AG09319 (cell line): ENCODE measurements at places on chromosomes 16 and 17.

GRCh38 chr16:46687486-46687885 lies 1.5 kb downstream of the VPS35 start:
- no peak for DNase-seq

DNA sequence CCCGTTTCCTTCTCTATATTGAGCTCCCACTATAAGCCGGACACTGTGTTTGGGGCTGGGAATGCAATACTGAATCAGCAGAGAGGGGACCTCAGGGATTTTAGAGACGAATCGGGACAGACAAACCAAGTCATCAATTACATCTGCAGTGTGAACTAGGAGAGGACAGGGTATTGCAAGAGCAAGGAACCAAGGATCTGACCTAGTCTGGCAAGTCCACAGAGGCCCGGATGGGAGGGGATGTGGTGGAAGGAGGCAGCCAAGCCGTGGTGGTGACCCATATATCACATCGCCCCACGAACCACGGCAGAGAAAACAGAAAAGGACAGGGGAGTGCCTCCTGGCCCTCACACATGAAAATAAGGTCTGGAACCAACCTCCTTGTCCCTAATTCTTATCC lies 28.1 kb upstream of the NXPH3 start:
- DNase-seq = no peak

DNA sequence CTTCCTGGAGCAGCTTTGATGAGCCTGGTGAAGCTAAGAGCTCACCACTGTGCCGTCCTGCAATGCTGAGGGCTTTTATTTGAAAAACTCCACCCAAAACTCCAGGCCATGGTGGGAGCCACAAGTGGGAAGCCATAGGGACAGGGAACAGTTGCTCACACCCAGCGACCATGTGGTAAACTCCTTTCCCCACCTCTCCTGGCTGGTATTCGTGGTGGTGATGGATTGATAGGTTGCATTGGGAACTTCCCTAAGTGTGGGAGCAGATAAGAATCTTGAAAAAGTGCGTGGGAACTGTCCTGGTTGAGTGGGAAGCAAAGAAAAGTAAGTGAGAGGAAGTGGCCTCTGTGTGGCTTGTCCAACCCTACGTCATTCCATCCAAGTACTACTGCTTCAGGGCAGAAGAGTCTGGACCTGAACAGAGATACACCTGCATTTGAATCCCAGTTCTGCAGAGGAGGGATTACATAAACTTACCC lies at the start of gene CCL1:
Gene CCL1 (minus strand): TSS at position 51 of the 479 bp plus-strand sequence. CDS start 72 bp downstream, outside the sequence.
- no peak for DNase-seq

GRCh38 chr17:38900978-38901656 lies 24.3 kb upstream of the LASP1NB start:
- peak; percentile 73 for DNase-seq

DNA sequence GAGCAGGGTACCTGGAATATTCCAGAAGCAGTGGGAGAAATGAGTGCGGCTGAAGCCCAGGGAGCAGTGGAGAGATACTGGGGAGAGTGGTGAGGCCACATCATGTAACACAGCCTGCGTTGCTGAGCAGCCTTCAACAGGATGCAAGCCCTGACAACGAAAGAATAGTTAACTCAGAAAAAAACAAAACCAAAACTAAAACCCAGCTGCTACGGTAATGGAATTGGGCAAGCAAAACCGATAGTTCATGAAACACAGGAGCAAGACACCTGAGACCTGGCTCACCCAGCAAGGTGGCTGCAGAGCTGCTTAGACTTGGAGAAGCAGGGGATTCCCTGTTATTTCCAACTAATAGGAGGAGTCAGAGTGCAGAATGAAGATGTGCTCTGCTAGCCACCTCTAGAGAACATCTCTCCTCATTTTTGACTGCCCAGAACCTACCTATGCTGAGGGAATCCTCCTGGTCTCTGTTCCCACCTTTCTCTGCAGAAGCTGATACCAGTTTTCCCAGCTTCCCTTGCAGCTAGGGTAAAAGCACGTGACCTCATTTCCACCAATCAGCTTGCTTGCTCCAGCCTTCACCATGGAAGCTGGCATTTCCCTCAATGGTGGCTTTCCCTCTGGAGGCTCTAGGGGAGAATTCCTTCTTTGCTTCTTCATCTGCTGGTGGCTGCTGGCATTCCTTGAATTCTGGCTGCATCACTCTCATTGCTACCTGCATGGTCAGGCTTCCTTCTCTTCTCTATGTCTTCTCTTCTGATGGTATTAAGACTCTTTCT lies 59.4 kb upstream of the XYLT1 start:
- DNase-seq = no peak

DNA sequence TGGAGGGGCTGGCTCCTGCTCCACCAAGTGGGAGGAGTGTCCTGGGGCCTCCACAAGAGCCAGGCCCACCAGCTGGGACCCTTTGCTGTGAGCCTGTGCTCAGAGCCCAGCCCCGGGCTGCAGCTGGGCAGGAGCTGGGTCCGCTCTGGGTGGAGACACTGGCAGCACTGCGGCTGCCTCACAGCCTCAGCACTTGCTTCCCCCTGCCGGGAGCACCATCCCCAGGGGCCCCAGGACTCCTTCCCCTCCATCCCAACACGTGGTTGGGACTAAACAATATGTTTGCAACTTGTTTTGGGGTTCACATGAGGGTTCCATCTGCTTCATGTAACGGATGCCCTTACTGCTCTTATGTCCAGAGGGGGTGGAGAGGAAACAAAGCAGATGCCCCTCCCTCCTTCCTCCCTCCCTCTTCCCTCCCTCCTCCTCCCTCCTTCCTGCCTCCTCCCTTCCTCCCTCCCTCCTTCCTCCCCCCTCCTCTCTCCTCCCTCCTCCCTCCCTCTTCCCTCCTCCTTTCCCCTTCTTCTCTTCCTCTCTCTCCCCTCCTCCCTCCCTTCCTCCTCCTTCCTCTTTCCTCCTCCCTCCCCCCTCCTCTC lies 16.3 kb upstream of the CBFA2T3 start:
- no peak for DNase-seq

- DNase-seq = no peak
Observed at GRCh38 chr16:27234603-27235002, 31.3 kb downstream of the KDM8 start.

GRCh38 chr17:7107795-7108559 lies 6.6 kb downstream of the ASGR2 start:
- DNase-seq = no peak

DNA sequence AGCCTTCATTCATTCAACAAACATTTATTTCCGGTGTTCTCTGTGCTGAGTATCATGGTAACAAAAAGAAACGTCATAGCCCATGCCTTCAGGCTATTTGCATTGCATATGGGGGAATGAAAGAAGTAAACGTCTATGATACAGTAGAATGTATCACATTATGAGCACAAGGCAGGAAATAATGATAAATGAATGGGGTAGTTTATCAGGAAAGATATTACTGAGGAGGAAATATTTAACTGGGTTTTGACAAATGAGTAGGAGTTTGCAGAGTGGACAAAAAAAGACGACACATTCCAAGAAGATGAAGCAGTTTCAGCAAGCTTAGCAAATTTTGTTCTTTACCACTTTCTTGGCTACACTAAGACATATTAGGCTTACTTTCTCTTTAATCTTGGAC lies 1.3 kb upstream of the KRTAP4-7 start:
- no peak for DNase-seq

GRCh38 chr16:88719267-88719932 lies 13.1 kb downstream of the CTU2 start:
- no peak for DNase-seq

- DNase-seq = no peak
Observed at GRCh38 chr16:21326459-21326858, 48.4 kb upstream of the CRYM start.

- peak; percentile 10 for DNase-seq
Observed at GRCh38 chr17:1055751-1056645, 59.1 kb downstream of the TIMM22 start.

GRCh38 chr17:42673266-42673884 lies 3.4 kb downstream of the PLEKHH3 start:
- DNase-seq = no peak

DNA sequence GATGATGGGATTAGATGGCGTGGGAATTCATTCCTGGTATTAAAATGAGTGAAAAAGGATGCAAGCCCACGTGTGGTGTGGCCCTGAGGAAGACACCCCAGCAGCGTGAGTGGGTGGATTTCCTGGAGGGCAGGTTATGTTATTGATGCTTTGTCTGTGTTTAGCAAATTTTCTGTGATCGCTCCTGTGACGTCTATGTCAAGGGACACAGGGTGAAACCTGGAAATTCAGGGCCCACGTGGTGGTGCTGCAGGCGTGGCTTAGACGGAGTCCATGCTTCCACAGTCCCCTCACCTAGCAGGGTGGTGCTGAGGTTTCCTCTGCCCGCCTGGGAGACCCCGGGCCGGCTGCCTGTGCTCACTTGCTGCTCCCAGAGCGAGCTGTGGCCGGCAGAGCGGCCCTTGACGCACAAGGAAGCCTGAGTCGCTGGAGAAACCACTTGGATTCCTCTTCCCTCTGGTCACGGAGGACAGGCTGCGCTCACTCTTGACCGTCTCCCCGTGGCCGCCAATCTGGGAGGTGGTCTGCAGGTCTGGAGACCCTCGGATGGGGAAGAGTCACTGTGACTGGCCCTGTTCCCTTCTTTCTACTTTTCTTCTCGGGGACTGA lies 23.4 kb downstream of the BAIAP2 start:
- no peak for DNase-seq

DNA sequence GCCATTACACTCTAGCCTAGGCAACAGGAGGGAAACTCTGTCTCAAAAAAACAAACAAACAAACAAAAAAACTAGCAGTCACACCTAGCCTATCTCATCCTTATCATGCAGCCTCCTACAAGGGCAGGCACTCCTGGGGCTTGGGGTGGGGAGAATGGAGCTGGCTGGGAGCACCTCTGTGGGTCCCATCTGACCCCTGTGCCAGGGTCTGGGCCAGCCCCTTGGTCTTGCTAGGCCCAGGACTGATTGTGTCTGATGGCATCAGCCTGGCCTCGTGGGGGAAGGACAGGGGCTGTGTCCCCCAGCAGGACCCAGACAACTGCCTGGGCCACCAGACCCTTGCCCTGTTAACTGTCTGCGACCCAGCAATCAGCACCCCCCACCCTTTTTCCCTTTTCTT lies 49.8 kb downstream of the SREBF1 start:
- DNase-seq = no peak

DNA sequence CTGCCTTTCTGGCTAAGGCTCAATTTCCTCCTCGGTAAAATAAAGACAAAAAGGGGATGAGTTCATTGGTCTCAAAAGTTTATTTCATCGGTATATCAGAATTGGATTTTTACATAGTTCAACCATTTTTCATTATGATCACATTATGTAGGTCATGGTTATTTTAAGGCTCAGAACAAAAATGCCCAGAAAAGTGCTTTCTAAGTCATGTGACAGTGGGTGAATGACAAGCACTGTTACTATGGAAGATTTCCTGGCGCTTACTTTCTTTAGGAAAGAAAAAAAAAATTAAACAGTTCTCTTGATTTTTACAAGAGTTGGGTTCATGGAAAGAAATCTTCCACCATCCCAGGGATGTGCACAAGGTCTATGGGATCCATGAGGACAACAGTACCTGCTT lies 117.9 kb upstream of the CES5A start:
- DNase-seq = no peak

- DNase-seq = no peak
Observed at GRCh38 chr17:39602533-39603303, 5.0 kb downstream of the NEUROD2 start.

GRCh38 chr16:85353839-85354685 lies 241.8 kb upstream of the CIBAR2 start:
- no peak for DNase-seq

DNA sequence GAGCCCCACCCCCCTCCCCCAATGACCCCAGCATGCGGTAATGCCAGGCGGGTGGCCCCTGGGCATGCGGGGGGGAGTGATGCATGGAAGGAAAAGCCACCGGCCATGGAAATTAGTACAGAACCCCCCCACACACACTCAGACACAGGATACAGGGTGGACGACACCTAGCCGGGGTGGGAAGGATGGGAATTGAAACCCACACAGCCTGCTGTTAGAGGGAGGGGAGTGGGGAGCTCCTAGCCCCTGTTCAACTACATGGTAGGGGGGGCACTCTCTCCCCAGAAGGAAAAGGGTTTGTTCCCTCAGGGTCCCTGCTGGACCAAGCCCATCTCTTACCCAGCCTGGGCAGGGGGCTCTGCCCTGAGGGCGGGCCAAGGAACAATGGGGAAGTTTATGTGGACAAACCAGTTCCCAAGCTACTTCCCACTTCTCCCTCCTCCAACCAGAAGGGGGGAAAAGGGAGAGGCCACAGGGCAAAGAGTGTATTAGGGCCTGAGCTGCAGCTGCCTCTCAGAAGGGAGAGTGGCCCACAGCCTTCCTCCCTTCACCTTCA lies 5.2 kb downstream of the TMUB2 start:
- no peak for DNase-seq

- no peak for DNase-seq
Observed at GRCh38 chr16:57755726-57756423, 20.3 kb downstream of the KATNB1 start.

DNA sequence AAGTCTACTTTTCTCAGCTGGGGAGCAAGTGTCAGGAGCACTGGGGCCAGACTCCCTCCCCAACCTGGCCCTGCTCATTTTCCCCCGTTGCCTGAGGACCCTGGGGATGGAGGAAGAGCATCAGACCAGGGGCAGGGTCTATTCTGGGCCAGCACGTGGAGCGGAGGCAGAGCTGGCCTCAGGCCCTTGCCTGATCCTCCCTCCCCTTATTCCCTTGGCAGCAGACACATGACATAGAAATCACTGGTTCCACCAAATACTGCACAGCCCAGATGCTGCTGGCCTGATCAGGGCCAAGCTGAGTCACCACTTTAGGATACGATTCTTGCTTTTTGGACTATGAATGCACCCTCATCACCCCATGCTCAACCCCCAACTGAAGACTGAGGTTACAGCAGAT lies 15.8 kb upstream of the AGRP start:
- DNase-seq = no peak

DNA sequence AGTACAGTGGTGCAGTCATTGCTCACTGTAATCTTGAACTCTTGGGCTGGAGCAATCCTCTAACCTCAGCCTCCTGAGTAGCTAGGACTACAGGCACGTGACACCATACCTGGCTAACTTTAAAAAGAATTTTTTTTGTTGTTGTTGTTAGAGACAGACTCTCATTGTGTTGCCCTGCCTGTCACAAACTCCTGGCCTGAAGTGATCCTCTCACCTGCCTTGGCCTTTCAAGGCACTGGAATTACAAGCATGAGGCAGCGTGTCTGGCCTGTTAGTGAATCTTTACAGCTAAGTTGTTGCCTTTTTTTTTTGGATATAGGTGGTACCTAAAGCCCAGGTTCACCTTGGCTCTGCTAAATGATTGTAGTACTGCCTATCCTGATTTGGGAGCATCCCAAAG lies 290.6 kb downstream of the BCAS3 start:
- DNase-seq = no peak

GRCh38 chr16:67372664-67373063 lies 20.6 kb downstream of the TPPP3 start:
- DNase-seq = peak; percentile 11

- DNase-seq = no peak
Observed at GRCh38 chr17:48012151-48012520, 25.5 kb downstream of the COPZ2 start.
